ENCODE measurements at places on chromosomes 7 and 10.

DNA sequence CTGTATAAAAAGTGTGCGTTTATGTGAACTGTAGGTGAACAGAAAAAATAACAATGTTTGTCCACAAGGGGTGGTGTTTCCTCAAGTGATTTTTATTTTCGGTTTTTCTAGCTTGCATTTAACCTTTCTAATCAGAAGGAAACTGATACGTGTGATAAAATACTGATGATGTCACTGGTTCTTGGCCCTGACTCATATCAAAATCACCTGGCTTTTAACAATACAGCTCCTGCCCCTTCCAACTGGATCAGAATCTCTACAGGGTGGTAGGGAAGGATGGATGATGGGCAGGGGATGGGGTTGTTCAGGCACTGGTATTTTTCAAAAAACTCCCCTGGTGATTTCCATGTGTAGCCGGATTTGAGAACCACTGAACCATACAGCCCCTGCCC, 10.9 kb downstream of the NPFFR1 start:
- no peak for DNase-seq

- no peak for DNase-seq
These were observed 393.1 kb downstream of the TNS3 start for GRCh38 chr7:47188653-47189315.

- no peak for DNase-seq
These were observed 279.1 kb downstream of the PHF14 start for GRCh38 chr7:11252705-11253272.

- DNase-seq, result no peak
These were observed 8.3 kb upstream of the ANKRD1 start for GRCh38 chr10:90929179-90929578.

DNA sequence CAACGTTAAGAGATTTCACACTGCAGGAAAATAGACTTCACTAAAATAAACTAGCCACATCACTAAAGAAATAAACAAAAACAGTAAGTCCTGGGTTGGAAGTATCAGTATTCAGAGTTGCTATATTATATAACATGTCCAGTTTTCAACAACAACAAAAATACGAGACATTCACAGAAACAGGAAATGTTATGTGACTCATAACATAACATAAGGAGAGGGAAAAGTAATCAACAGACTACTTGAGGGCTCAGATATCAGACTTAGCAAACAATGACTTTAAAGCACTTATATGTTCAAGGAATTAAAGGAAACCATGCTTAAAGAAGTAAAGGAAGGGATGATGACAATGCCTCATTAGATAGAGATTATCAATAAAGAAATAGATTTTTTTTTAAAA, 73.5 kb upstream of the MKLN1 start:
- no peak for DNase-seq

DNA sequence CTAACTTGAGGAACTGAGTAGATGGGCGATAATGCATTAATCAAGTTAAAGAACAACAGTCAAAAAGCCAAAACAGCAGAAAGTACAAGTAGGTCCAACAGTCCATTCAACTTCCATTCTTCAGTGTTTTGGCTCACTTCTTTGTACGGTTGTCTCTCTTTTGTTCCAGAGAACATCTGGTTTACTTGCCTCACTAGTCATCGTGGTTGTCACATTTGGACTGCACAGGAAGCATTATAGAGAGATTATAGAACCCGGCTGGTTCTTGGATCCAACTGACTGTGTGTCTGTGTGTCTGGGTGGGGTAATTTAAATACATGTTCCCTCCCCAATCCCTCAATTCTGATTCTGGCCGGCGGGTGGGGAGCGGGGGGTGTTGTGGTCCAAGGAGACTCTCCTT, 1.8 kb upstream of the CEP41 start:
- DNase-seq, result peak; percentile 76

GRCh38 chr7:154096-154799, 38.1 kb upstream of the FAM20C start:
- no peak for DNase-seq

DNA sequence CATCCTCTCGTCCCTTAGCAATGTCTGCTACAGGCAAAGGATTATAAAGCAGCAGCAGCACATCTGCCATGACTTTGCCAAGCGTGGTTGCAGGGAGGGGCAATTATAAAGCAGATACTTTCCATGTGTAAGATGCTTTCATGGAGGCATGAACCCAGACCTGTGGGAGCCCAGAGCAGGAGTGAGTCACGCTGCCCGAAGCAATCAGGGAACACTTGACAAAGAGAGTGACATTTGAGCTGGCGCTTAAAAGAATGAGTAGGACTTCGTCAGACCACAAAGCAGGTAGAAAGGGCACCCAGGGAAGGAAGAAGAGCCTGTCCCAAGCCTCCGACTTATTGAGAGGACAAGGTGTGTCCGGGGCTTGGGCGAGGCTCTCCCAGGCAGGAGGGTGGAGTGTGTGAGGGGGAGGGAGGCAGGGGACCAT, 147.2 kb downstream of the MYOF start:
- peak; percentile 14 for DNase-seq

DNA sequence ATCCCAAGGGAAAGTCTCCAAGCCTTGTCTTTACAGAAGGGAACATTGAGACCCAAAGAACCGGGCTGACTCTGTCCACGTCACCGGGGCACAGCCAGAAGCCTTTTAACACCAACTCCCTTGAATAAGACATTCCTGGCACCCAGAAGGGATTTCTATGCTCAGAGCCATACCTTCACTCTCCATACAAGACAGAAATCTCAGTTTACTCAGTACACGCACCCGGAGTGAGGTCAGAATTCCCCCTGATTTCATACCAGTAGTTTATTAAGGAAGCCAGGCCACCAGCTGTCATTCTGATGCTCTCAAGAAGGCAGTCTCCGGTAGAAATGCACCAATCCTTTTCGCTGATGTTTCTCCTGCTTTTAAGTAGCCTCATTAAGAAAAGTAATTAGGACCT, 134.2 kb upstream of the KCNMA1 start:
- DNase-seq, result no peak
